ENCODE measurements at places on chromosomes 2 and 18.

DNA sequence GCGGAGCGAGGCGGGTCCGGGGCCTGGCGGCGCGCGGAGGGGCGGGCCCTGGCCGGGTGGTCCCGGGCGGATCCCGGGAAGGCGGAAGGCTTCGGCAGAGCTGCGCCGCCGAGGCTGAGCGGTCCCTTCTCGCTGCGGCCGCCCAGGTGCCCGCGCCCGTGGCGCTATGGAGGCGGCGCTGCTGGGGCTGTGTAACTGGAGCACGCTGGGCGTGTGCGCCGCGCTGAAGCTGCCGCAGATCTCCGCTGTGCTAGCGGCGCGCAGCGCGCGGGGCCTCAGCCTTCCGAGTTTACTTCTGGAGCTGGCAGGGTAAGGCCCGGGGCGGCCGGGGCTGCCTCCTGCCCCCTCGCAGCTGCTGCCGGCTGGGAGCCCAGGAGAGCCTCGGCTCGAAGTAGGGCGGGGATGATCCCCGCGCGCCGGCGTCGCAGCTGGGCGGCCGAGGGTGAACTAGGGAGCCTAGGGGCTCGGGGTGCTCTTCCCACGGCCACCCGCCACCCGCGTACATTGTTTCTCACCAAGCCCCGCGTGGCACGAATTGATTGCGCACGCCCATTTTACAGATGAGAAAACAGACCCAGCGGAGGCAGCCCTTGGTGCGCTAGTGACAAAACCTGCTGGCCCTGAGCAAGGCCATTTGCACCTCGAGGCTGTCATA is at the start of gene SLC66A3:
SLC66A3 (plus strand) TSS at position 87 of the 655 bp plus-strand sequence; CDS start at position 167, 80 bp downstream.
- DNase-seq, result peak; percentile 92

DNA sequence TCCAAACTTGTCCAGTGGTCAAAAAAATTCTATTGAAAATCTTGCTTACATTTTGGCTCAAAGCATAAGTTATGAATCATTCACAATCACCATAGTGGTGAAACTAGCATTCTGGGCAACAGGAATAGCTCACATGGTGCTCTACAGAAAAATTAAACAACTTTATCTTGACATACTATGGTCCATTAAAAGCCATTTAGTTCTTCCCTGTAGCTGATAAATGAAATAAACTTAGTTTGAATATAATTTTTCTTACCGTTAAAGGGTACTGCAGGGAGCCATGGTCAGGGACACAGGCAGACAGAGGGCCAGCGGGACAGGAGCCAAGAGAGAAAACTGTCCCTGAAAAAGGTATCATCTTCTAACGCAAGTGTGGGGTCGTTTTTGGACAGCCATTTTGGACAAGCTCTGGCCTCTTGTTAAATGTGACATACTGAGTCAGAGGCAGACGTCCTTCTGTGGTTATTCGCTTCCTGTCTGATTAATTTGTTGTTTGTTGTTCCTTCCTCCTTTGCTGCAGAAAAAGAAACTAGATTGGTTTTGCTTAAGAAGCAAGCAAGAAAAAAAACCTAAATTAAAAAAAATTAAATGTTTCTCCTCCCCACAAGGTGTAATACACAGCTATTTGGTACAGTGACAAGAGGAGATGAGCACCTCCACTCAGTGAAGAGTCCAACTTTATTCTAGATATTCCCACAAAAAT is at the start of gene WIPF1:
WIPF1 (minus strand) TSS at position 460 of the 703 bp plus-strand sequence. CDS start 12,231 bp downstream, outside the sequence.
- no peak for DNase-seq

DNA sequence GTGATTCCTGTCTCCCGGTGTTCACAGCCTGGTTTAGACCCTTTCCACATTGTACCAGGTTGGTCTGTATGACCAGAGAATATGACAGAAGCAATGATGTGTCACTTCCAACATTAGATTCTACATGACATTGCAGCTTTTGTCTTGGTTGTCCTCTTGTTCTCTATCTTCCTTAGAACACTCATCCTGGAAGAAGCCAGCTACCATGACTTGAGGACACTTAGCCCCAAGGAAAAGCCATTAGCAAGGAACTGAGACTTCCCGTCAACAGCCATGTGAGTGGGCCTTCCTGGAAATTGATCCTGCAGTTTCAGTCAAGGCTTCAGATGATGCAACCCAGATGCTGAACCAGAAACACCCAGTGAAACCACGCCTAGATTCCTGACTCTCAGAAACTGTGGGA is 143.3 kb downstream of the MREG start:
- DNase-seq, result no peak

GRCh38 chr18:42174909-42175308 is 219.9 kb downstream of the PIK3C3 start:
- no peak for DNase-seq

DNA sequence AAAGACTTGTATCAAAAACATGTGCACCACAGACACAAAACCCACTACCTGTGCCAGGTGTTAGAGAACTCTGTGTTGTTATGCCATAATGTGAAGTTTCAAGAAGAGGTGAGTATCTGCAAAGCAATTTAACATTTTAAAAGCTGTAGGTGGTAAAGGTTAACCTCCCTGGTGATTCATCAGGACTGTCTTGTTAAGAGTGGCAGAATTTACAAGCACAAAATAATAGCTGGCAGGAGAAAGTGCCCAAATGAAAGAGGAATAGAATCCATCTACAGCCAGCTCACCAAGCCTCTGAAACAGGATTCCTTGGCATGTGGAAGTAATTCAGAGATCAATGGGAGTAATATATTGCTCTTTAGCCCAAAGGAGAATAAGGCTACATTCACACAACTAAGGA is 230.7 kb downstream of the AFF3 start:
- no peak for DNase-seq

GRCh38 chr18:7855671-7856070 is 288.6 kb downstream of the PTPRM start:
- no peak for DNase-seq
